Activated CD4-positive, alpha-beta T cell treated with anti-CD3 and anti-CD28 coated beads, Interleukin-10, Interleukin-2, amounts not matched to agents 100 ng/mL and 50 ng/mL, durations not matched to agents 16 hours and 8 hours (primary cell): ENCODE measurements at places on chromosomes 16 and 17.

DNA sequence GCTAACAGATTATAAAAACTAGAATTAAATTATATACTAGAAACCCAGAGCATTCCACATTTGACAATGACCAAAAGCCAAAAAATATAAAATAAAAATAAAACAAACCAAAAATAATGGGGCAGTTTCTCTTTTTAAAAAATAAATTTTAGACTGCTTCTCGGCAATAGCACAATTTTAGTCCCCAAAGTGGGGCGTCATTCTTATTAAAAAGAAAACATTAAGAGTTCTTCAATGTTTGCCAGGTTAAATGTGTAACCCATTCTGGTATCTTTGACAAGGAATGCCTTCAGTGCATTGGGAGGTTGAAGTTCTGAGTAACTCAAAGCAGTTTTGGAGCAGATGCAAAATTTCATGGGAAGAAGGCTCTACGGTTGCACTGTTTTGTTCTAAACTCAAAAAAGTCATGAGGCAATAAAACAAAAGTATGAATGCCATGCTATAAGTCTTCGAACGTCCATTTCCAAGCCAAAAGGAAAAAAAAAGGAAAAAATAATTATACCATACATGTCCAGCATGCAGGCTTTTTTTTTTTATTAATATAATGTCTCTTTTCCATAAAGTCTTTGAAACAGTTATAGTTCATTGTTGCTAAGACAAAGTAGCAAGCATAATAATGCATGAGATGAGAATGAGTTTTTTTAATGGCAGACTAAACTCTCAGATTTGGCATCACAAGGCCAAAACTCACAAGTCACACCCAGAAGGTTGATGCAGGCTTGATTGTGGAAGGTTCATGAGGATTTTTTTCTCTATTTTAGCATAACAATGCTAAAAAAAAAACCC lies 3.1 kb downstream of the MAF start:
- DNase-seq: no peak

- DNase-seq: no peak
Measured at GRCh38 chr16:29883987-29884386, 15.4 kb downstream of the SEZ6L2 start.

- no peak for DNase-seq
Measured at GRCh38 chr16:88969361-88969831, 7.6 kb downstream of the CBFA2T3 start.

- DNase-seq: peak; percentile 93
Measured at GRCh38 chr16:75566040-75566757, at the start of gene GABARAPL2. Gene GABARAPL2 (plus strand): TSS chr16:75566379. CDS start chr16:75566487, 108 bp downstream.

GRCh38 chr16:20844588-20844987 lies 38.3 kb downstream of the REXO5 start:
- DNase-seq: no peak

- no peak for DNase-seq
Measured at GRCh38 chr17:81681672-81682071, 1.9 kb downstream of the ARL16 start.

DNA sequence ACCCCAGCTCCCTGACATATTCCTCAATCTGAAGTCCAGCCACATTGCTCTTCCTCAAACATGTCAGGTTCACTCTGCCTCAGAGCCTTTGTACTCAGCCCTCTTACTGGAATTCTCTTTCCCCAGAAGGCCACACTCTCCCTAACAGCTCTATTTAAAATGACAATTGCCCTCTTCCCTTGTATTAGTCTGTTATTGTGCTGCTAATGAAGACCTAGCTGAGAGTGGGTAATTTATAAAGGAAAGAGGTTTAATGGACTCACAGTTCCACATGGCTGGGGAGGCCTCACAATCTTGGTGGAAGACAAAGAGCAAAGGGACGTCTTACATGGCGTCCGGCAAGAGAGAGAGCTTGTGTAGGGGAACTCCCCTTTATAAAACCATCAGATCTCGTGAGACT lies 46.0 kb downstream of the HS3ST2 start:
- DNase-seq: no peak

- peak; percentile 35 for DNase-seq
Measured at GRCh38 chr16:87854053-87854906, 15.0 kb downstream of the SLC7A5 start.

DNA sequence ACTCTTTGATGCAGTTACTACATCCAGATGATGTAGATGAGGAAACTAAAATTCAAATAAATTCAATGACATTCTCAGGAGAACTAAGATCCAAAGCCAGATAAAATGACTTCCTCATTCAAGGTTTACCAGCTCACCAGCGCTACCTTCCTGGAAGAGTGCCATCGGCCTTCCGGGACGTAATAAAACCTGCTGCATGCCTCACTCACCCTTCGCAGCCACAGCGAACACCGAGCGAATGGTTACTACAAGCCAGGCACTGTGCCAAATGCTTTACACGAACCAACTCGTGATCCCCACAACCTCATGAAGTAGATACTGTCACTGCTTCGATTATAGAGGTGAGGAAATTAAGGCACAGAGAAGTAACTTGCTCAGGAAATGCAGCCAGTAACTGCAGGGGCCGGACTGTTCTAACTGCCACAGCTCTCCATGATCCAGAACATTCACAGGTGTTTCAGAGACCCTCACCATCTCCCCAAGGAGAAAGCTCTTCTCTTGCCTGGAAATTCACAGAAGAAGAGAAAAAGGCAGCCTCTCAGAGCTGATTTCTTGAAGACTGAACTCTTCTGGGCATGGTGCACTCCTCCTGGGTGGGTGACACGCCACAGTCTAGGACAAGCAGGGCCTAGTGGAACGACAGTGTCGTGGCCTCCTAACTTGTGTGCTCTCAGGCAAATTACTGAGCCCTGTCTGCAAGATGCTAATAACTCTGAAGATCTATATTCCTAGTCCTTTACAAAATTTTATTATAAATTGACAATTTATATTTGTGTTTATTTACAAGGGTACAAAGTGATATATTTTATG lies 46.8 kb downstream of the HIC1 start:
- no peak for DNase-seq

DNA sequence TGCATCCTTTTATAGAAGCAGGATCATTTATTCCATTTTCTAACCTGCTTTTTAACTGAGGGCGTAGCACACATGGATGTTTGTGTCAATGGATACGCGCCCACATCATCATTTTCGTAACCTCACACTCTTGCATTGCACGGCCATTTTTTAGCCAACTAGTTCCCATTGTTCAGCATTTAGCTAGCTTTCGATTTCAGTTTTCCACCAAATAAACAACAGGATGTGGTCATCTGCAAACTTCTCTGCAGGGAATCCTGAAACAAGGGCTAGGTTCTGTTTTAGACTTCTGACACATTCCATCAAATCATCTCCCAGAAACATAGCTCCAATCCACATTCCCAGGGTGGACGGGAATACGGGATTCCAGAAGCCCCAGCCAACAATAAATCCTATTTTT lies 6.4 kb downstream of the CYB561 start:
- peak; percentile 60 for DNase-seq

DNA sequence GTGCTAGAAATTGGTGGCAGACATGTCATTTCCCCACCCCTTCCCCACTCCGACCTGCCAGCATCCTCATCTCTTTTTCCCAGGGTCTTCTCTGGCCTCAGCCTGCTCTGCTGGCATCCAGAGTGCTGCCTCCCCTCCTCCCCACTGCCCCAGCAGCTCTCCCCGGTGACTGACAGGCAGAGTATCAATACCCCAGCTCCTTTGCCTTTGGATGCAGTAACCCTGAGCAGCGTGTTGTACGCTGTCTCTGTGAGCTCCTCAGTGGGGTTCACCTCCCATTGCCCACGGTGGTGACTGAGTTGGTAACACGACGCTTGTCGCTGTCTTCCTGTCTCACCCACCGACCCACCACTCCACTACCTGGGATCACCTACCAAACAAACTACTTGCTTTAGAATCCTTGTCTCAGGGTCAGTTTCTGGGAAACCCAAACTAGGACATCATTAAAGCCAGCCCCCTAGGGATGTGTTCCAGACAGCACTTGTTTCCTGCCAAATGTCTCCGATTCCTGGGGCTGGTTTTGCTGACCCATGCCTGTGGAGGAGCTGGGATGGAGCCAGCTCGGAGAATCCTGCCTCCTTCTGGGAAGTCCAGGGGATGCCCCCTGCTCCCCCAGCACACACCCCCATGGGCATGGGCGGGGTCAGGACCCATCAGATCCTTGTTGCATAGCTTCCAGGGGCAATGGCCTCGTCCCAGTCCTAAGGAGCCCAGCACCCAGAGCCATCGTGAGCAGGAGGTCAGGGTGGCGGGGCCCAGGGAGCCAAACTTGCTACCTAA lies 8.3 kb upstream of the SBK1 start:
- DNase-seq: no peak

DNA sequence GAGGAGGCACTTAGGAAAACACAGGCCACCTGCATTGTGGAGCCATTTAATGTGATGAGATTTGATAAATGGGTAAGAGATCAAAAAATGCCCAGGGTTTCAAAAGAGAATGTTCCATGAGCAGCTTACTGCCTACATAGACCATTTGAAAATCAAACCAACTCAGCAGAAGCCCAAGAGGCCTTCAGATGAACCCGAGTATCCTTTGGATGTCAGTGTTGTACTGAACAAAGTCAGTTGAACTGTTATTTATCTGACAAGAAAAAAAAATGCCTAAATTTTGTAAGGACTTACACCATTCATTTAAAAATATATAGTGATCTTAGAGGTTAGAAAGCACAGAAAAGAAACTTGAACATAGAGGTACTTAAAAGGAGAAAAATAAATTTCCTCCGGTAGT lies 381.7 kb downstream of the ZFHX3 start:
- DNase-seq: no peak

GRCh38 chr17:76953946-76954345 lies 85.7 kb downstream of the MGAT5B start:
- no peak for DNase-seq

GRCh38 chr17:29294580-29294900 lies 592 bp upstream of the NUFIP2 start:
- DNase-seq: no peak

DNA sequence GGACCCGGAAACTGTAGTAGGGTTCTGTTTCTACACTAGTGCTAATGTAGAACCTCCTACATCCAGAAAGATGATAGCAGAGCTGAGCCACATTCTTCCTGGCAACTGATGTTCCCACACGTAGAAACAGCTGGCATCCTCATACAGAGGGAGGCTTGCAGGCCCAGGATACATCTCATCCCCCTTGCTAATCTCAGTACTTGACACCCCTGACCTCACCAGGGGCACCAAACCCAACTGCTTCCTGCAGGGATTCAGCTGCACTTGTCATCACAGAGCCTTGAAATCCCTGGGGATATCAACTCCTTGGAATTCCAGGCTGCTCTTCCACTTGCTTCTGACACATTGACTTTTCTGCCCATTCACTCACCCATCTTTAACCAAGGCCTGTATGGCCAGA lies 75.2 kb upstream of the HSBP1 start:
- no peak for DNase-seq

- DNase-seq: no peak
Measured at GRCh38 chr16:74785031-74785430, 10.4 kb upstream of the FA2H start.

GRCh38 chr16:74521691-74522090 lies 85.2 kb downstream of the GLG1 start:
- no peak for DNase-seq

- no peak for DNase-seq
Measured at GRCh38 chr17:81164371-81165245, 699 bp upstream of the PVALEF start.

GRCh38 chr17:13253733-13254410 lies 236.0 kb upstream of the ELAC2 start:
- DNase-seq: no peak

DNA sequence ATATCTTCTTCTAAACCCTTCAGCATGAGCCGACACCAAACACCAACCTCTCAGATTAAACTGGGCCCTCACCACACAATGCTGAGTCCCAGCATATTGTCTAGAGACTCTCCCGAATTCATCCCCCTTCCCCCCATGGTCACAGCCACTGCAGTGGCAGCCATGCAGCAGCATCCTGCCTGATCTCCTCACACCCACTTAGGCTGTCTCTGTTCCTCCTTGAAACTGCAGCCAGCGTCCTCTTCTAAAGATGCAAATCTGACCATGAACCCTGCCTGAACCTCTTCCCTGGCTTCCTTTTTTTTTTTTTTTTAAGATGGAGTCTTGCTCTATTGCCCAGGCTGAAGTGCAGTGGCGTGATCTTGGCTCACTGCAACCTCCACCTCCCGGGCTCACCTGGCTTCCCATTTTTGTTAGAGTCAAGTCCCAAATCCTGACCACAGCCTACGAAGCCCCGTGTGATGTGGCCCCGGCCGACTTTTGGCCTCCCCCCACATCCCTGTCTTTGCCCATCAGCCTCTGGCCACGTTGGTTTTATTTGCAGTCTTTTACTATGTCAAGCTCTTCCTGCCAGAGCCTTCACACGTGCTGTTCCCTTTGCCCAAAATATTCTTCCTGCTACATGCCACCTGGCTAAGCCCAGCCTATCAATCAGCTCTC lies 2.8 kb downstream of the FA2H start:
- DNase-seq: no peak

GRCh38 chr16:79836144-79836543 lies 235.6 kb upstream of the MAF start:
- DNase-seq: no peak

- no peak for DNase-seq
Measured at GRCh38 chr17:38794221-38794620, 5.1 kb downstream of the PIP4K2B start.

DNA sequence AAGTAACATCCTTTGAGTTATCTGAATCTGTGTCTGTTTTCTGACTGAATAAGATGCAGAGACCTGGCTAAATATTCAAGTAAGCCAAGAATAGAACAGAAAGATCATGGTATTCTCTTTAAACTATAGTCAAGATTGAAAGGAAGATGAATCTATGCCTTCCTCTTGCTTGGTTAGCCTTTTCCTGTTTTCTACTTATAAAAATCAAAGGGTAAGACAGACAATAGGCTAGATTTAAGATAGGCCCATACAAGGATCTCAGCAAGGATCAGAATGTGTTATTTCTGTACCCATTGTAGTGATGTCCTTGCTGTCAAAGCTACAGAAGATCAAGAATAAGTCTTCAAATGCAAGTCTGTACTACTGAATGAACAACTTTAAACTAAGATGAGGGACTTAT lies 7.0 kb upstream of the CDR2 start:
- no peak for DNase-seq

DNA sequence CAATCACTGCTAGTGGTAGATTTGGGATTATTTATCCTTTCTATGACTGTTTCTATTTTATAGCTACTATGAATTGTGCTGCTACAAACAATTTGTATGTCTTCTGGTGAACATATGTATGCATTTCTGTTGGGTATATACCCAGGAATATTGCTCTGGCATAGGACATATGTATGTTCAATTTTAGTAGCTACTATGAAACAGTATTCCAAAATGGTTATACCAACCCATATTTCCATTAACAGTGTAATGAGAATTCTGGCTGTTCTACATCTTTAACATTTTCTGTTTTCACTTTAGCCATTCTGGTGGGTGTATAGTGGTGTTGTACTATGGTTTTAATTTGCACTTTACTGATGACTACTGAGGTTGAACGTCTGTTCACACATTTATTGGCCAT lies 57.6 kb upstream of the NACA2 start:
- DNase-seq: no peak
